GM03348 (cell line): ENCODE measurements at places on chromosomes 11 and 22.

- DNase-seq: peak; percentile 62
These were observed 781 bp downstream of the SIDT2 start for GRCh38 chr11:117179048-117179999.

DNA sequence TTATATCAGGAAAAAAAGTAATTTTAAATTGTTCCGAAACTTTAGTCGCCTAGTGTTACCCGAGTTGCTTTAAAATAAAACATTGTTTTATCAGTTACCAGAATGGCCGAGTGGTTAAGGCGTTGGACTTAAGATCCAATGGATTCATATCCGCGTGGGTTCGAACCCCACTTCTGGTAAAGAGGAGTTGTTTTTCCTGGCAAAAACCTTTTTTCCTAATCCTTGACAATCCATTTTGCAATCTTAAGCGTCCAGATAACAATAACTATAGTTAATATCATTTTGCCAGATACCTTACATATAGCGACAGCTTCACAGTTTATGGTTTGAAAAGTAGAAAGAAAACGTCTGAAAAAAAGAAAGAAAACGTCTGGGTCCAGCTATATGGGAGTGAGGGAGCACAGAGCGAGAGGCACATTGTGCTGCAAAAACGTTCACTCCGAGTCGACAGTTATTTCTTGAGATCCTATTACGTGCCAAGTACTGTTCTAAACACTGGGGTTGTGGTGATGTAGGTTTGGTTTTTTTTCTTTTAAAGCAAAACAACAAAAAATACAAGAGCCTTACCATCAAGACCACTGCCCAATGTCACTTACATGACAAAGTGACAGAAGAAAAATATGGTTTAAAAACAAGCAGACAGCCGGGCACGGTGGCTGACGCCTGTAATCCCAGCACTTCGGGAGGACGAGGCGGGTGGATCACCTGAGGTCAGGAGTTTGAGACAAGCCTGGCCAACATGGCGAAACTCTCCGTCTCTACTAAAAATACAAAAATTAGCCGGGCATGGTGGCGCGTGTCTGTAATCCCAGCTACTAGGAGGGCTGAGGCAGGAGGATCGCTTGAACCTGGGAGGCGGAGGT, 40.6 kb downstream of the OR4D9 start:
- peak; percentile 45 for DNase-seq

- DNase-seq: no peak
These were observed 58.9 kb downstream of the SHANK2 start for GRCh38 chr11:71193431-71193830.

- peak; percentile 87 for DNase-seq
These were observed 64.9 kb downstream of the NAV2 start for GRCh38 chr11:19777377-19778102.

DNA sequence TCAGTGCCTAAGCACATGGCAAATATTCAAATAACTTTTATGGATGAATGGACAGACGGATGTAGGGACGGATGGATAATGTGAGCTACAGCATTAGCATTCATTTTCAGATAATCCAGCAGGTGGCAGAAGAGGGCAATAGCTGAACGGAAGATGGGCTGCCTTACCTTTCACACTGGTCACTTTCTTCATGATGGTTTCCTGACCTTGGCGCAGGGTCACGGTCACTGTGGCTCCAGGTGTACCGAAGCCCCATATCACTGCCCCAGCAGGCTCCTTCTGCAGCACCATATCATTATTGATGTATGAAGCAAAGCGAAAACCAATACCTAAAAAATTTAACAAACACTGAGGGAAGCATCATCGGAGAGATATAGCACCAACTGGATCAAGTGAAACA, 4.3 kb downstream of the SIAE start:
- DNase-seq: peak; percentile 78

DNA sequence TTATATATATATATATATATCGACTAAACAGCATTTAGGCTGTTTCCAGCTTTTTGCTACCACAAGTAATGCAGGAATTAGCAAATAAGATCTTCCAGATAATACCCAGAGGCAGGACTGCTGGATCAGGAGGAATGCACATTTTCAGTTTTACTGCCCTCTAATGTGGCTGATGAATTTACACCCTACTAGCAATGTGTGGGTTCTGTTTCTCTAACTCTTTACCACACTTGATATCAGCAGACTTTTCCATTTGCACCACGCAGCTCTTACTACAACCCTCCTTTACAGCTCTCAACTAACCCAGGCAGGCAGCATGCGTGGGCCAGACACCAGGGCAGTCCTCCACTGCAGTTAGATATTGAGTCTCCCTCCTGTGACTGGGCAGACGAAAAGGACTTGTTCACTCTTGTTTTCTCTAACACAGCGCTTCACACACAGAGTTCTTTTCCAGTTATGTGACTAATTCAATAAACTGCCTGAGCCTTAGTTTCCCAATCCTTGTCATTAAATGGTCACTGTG, 67.7 kb downstream of the IGLL5 start:
- DNase-seq: no peak

GRCh38 chr22:24592058-24592850, 619 bp downstream of the LRRC75B start:
- peak; percentile 44 for DNase-seq

- no peak for DNase-seq
These were observed 15.8 kb upstream of the MRGPRD start for GRCh38 chr11:68996376-68997123.
